Activated T-helper 1 cell treated with anti-CD3 and anti-CD28 coated beads, Interleukin-12 subunit alpha, Interleukin-12 subunit beta, Interleukin-2, Interleukin-4 antibody, amounts not matched to agents 30 ng/mL and 10 ng/mL and 1 ng/mL, durations not matched to agents 14 hours and 24 hours and 36 hours (primary cell): ENCODE measurements at places on chromosomes 12 and 14.

DNA sequence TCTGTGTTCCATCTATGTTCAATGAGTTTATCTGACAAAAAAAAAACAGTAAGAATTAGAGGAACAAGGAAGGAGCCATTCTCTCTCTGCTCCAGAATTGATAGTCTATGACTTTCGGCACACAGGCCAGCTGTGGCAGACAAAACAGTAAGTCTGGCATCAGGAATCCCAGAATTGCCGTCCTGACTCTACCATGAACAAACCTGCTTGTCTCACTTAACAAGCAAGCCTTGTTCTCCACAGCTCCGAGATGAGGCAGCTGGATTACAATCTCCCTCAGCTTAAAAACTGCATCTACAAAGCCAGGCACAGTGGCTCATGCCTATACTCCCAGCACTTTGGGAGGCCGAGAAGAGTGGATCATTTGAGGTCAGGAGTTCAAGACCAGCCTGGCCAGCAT, 153.6 kb upstream of the TMCC3 start:
- no peak for DNase-seq
- no peaks in the 10 kb centered on the region for H3K36me3 ChIP-seq
- peaks cover 2% of the 10 kb centered on the region for H3K27me3 ChIP-seq
- no peak overlapping the region for H3K27ac ChIP-seq

DNA sequence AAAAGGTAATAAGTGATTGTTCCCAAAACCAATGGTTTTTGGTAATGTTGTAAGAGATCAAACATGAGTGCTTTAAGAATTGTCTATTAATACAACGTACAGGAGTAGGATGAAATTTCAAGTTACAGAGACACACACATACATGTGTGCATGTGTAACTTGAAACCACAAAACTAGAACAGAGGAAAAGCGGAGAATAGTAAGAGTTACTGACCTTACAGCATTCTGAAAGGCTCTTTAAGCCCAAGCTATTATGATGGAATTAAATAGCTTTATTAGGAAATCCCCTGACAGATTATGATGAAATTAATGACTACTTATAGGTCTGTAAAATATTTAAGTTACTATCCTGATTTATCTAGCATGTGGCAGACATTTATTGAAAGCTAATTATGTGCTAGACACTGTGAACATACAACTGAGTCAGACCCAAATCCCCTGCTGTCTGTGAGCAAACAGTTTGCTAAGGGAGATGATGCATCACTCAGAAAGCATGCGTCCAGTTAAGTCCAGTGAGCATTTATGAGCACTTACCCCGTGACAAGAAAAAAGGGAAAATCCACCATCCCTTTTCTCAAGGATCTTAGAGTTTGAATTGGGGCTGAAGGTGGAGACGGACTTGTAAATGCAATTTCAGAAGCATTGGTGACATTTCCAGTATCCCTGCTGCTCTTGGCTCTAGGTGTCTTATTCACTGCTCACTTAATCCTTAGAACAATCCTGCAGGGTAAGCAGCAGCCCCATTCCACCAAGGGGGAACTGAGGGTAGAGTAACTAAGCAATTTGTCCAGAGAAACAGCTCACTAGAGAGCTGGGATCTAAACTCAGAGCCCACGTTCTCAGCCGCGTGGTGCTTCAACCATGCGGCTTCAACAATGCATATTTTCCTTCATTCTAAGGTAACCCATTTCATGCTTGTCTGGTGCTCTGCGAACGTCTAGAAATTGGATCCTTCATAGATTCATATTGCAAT, 117.4 kb downstream of the EML1 start:
- H3K4me1 ChIP-seq: no peaks in the 10 kb centered on the region
- H3K4me3 ChIP-seq: no peak overlapping the region
- no peak for DNase-seq
- H3K27me3 ChIP-seq: peaks cover 16% of the 10 kb centered on the region

DNA sequence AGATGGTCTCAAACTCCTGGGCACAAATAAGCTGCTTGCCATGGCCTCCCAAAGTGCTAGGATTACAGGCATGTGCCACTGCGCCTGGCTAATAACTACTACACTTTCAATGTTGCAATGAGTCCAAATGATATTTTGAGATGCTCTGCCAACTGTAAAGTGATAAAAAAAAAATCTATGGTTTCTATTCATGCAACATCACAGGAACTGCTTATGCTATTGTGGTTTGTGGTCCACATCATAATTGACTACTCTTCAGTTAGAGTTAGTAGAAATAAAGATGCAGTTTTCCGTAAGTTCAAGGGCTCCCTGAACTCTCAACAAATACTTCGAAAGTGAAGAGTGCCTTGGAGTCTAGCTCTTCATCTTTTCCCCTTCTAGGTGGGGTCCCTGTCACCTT, 239.4 kb downstream of the C12orf75 start:
- H3K27me3 ChIP-seq: peaks cover 5% of the 10 kb centered on the region
- no peak overlapping the region for H3K4me3 ChIP-seq
- H3K27ac ChIP-seq: no peak overlapping the region
- H3K4me1 ChIP-seq: peaks cover 9% of the 10 kb centered on the region
- no peaks in the 10 kb centered on the region for H3K36me3 ChIP-seq

DNA sequence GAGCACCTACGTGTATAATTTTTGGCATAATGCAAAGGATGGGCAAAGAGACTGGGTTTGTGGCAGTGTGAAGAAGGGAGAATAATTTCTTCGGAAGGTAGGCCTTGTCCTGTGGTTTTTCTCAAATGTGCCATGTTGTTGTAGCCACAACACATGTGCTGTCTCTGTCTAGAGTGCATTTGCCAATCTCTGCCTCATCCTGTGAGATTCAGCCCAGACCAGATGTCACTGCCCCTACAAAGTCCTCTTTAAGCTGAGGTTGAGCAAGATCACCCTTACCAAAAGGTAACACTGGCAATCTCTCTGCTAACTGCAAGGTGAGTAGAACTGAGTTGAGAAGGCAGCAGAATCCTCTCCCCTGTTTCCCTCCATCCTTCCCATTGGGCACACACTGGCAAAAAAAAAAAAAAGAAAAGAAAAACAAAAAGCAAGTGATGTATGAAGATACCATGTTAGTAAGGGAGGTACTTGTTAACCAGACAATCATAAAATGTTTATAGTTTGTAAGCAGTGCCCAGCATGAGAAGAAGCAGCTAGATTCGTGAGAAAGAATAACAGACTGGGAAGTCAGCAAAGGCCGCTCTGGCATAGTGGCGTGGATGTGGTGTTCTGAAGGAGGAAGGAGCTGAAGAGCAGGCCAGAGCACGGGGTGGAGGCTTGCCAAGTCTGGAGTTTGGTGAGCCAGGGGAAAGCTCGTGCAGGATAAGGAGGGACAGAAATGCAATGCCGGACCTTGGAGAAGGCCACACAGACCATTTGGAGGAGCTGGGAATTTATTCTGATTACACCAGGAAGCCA, 18.9 kb downstream of the DYRK2 start:
- no peak overlapping the region for H3K4me3 ChIP-seq
- no peak overlapping the region for H3K27ac ChIP-seq
- H3K4me1 ChIP-seq: no peaks in the 10 kb centered on the region

DNA sequence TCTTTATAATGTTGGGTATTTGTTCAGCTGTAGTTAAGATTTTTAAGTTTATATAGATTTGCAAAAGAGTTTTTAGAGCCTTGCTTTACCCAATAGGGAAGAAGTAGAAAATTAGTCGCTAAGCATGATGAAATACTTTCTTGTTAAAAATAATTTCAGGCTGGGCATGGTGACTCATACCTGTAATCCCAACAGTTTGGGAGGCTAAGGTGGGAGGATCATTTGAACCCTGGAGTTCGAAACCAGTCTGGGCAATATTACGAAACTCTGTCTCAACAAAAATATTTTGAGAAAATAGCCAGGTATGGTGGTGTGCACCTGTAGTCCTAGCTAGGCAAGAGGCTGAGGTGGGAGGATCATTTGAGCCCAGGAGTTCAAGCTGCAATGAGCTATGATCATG, 18.7 kb upstream of the SCFD1 start:
- no peak for DNase-seq
- no peaks in the 10 kb centered on the region for H3K4me1 ChIP-seq
- no peaks in the 10 kb centered on the region for H3K27me3 ChIP-seq

DNA sequence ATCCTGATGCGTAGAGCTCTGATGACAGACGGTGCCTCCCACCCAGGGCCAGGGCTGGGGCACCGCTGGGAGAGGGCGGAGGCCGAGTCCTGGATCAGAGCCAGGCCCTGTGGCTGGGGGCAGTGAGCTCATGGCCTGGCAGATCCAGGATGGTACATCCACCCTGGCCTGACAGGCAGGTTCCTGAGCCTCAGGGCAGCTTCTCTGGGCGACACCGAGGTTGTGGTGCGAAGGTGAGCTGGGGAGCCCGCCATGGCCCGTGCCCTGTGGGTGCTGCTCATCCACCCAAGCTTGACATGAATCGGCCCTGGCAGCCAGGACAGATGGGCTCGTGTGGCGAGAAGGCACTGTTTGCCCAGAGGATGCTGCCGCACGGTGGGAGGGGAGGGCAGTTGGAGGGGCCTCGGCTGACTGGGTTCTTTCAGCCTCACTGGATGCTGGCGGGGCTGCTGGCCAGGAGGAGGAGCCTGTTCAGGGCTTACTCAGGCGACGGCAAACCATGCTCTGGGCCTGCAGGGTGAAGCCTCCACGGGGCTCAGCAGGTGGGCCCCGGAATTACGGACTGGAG, 16.6 kb downstream of the LRTM2 start:
- peaks cover 4% of the 10 kb centered on the region for H3K27me3 ChIP-seq
- no peak overlapping the region for H3K4me3 ChIP-seq
- H3K27ac ChIP-seq: no peak overlapping the region
- H3K36me3 ChIP-seq: no peaks in the 10 kb centered on the region
- H3K4me1 ChIP-seq: no peaks in the 10 kb centered on the region

GRCh38 chr14:63174760-63175191, 29.5 kb upstream of the RHOJ start:
- H3K4me1 ChIP-seq: no peaks in the 10 kb centered on the region
- H3K4me3 ChIP-seq: no peak overlapping the region
- DNase-seq: no peak
- H3K27me3 ChIP-seq: no peaks in the 10 kb centered on the region

DNA sequence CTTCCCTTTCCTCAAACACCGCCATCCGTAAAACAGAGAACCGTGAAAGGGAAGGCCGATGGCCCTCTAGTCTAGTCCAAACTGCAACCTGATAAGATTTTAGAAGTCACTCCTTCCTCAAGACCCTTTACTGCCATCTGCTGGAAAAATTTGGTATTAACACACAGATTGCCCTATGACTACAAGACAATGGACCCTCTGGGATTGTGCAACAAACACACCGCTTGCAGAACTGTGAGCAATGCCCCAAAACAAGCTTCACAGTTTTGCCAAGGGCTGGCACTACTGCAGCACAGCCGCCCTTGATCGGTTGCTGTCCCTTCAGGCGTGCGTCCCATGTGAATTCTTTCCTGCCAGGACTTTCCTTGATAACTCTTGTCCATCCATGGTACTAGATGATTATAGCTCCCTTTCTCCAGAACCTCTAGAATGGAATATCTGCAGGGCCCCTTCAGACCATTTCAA, 23.1 kb downstream of the LLPH start:
- no peaks in the 10 kb centered on the region for H3K36me3 ChIP-seq
- no peak overlapping the region for H3K27ac ChIP-seq
- H3K4me1 ChIP-seq: peaks cover 16% of the 10 kb centered on the region

DNA sequence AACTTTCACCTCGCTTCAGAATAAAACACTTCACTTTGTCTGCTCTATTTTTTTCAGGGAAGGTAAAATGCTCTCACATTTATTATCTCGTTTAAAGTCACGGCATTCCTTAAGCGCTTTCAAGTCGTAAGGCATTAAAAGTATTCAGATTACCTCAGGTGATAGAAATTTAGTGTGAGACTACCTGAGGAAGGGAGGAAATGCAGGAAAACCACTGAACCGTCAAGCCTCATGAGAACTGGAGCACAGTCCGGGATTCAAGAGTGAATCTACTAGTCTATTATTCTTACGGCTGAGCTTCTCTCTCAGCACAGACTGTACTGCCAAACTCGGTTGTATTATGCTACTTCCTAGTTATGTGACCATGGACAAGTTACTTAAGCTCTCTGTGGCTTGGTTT, 8.3 kb upstream of the PPFIBP1 start:
- peaks cover 4% of the 10 kb centered on the region for H3K36me3 ChIP-seq
- H3K27ac ChIP-seq: no peak overlapping the region
- DNase-seq: no peak
- no peak overlapping the region for H3K4me3 ChIP-seq
- H3K27me3 ChIP-seq: peaks cover 23% of the 10 kb centered on the region

DNA sequence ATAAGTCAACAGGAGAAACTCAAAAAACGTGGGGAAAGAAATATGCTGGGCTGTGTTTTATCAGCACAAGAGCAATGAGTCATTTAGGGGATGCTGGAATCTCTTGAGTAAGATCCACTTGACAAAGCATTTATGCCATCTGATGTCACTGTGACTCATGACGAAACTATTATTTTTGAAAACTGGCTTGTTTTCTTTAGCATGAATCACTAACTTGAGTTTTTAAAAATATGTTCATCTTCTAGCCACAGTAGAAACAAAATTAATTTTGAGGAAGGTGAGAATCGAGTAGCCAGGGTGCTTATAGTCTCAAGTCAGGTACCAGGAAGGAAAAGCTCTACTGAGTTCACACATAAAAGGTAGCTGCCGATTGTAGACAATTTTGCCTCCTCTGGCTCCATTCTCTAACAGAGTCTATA, 456.2 kb upstream of the MGAT4C start:
- no peak overlapping the region for H3K27ac ChIP-seq
- no peaks in the 10 kb centered on the region for H3K4me1 ChIP-seq
- H3K36me3 ChIP-seq: no peaks in the 10 kb centered on the region
- peaks cover 2% of the 10 kb centered on the region for H3K27me3 ChIP-seq
- no peak for DNase-seq
- H3K4me3 ChIP-seq: no peak overlapping the region

- H3K27me3 ChIP-seq: no peaks in the 10 kb centered on the region
- no peaks in the 10 kb centered on the region for H3K4me1 ChIP-seq
- no peak overlapping the region for H3K4me3 ChIP-seq
- DNase-seq: no peak
- no peaks in the 10 kb centered on the region for H3K36me3 ChIP-seq
Measured at GRCh38 chr14:28468191-28469151, 298.1 kb upstream of the FOXG1 start.

DNA sequence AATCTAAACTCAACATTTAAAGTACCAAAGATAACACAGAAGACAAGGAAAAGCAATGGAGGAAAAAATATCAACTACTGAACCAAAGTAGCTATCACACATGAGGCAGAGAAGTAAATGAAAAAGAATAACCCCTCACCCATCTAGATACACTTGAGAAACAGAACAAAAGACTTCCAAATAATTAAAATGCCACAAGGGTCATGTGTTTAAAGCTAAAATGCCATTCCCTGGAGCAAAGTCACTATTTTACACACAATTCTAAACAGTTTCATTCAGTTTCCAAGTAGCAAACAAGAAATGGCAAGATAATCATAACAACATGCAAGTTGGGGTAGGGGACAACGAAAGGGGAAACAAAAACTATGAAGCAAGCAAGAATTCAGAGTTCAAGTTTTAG, 12.0 kb downstream of the OSBPL8 start:
- no peak overlapping the region for H3K27ac ChIP-seq
- no peak for DNase-seq
- H3K36me3 ChIP-seq: peaks cover 8% of the 10 kb centered on the region
- no peaks in the 10 kb centered on the region for H3K27me3 ChIP-seq
- no peak overlapping the region for H3K4me3 ChIP-seq

- no peaks in the 10 kb centered on the region for H3K36me3 ChIP-seq
- H3K4me3 ChIP-seq: no peak overlapping the region
- DNase-seq: no peak
- H3K27ac ChIP-seq: no peak overlapping the region
Measured at GRCh38 chr12:85147331-85147730, 111.2 kb downstream of the LRRIQ1 start.
